ENCODE measurements at places on chromosomes 7 and 10.

GRCh38 chr10:90394311-90394710 is 463.5 kb downstream of the HTR7 start:
- DNase-seq: no peak

GRCh38 chr10:110859973-110860376 is 11.8 kb upstream of the PDCD4 start:
- peak; percentile 84 for DNase-seq

DNA sequence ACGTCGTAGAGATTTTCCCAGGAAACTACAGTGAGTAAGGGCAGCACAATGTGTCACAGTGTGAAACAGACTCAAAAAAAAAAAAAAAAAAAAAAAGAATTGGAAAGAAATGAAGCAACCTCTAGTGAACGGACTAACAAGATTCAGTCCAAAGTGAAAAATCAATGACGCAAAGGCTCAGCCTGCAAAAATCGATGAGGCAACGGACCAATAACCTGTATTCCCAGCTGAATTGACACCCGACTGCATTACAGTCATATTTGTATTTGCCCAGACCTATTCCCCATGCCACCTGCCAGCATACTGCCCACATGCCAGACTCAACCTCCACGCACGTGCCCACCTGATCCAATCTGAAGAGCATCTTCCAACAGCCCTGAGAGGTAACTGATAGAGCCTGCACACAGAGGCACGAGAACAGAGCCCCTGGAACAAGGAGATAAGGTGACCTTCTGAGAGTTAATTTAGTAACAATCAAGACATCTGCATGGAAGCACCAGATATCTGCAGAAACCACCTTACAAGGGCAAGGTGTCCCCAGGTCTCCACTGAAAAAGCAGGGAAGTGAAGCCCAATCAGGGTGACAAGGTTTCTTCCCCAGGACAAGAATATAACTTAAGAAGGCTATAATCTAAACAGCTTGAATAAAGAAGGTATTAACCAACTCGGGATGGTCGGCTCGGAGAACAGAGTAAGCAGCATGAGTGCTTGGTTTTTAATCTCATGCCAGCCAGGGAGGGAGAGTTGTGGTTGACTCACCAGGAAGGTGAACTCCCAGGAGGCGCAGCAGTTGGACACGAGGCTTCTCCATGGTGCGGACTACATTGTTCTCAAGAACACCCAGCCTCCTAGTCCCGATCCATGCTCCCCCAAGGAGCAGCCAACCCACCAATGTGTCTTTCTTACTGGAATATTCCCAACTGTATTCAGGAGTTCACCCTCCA is 48.5 kb downstream of the PLXNA4 start:
- no peak for DNase-seq

DNA sequence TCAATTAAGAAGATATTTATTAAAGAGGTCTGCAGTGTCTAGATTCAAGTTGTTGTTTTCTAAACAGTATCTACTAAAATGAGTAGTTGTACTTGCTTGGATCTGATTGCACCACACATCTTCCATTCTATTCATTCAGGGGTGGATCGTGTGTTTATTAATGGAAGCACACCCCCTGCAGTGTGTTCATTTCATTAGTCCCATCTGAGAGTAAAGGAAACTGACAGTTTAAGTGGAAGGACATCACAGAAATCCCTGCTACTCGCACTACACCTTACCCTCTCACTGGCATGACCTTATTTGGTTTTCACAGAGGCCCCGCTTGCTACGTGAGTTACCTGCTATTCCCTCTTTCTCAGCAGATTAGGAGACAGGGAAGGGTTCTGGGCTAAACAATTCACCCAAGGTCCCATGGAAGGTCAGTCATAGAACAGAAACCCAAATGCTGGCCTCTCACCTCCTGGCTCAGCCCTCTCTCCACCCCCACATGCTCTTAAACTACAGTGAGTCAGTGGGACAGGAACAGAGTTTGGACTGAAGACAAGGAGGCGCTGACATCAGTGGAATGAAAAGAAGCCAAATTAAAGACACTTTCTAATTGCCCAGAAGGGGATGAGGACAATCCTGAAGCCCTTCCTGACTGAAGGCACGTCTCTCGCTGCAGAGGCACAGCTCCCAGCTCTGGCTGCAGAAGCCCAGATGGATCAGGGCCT is 369.2 kb upstream of the NRP1 start:
- peak; percentile 70 for DNase-seq

- no peak for DNase-seq
Observed at GRCh38 chr7:73847941-73848723, 5.8 kb upstream of the METTL27 start.
